Testis (tissue), 5 donors: ENCODE measurements at places on chromosomes 5 and 9. TPM values are rescaled to one million over a fixed set of nuclear protein-coding genes. Genes with fewer than 3 reads are reported as not detected.

C7 gene
- 147 TPM for total RNA-seq

PCDHGA4 gene
- total RNA-seq = 21.0 TPM

ZFR gene
- 97.2 TPM for total RNA-seq

NMUR2 gene
- 5.0 TPM for total RNA-seq

DNLZ gene
- 48.2 TPM for total RNA-seq
